Posterior cingulate gyrus (tissue), 11 donors: ENCODE measurements at places on chromosomes 6 and 20.

DNA sequence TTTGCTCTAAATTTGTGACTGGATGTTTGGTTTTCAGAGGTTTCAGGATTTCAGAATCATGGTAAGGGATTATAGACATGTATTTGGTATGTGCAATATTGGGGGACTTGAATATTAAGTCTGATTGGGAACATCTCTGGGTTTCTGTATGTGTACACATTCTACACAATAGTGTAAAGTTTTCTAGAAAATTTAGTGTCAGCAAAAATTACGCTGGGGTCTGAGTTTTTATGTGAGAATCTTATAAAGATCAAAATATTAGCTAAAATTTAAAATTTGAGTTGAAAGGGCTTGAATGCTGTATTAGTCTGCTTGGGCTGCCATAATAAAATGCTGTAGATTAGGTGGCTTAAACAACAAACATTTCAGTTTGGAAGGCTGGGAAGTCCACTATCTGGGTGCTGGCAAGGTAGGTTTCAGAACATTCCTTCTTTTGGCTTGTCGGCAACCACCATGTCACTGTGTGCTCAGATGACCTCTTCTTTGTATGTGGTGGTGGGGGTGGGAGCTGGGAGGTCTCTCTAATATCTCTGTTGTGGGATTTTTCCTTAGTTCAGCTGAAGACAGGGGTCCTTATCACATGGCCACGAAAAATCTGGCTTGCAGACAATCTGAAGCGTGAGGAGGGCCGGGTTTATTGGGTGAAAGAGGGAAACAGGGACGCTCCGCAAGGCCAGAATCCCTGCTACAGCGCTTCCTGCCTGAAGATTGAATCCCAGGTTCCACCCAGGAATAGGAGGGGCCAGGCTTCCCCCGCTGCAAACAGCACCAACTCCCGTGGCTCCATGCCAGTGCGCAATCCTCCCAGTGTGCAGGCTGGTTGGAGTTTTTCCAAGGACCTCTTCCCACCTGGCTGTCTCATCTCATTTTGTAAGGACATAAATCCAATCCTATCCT is 299.7 kb downstream of the PLCB1 start:
- no peak for DNase-seq

GRCh38 chr6:95877480-95877879 is 138.3 kb upstream of the FUT9 start:
- DNase-seq, result no peak

DNA sequence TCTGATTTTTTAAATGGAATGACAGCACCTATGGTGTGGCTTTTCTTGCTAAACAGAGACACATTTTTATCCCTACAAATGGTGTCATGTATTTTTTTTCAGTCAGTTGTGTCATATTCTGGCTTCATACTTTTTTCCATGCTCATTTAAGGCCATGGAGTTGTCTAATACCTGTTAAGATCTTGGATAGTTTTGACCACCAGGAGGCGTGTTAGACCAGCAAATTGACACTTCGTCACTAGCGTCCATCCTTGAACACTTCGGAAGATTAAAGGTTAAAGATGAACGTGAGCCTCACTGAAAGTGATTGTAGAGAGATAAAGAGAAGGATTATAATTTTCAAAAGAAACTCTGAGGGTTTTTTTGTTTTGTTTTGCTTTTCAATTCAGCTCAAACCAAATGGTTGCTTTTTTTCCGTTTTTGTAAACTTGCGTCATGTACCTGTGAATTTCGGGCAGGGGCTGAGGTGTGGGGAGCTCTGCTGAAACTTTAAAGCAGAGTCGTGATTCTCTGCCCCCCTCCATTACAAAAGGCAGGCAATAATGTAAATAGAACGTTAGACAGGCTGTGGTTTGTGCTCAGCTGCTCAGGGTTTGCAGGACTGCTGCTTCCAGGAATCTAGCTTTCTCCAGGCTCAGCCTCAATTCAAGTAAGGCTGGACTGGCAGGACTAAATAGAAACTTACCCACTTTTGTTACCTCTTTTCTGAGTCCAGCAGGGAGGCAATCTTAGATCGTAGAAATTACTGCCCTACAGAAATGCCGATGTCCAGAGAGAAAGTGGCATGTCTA is 245.1 kb downstream of the FOXA2 start:
- no peak for DNase-seq

DNA sequence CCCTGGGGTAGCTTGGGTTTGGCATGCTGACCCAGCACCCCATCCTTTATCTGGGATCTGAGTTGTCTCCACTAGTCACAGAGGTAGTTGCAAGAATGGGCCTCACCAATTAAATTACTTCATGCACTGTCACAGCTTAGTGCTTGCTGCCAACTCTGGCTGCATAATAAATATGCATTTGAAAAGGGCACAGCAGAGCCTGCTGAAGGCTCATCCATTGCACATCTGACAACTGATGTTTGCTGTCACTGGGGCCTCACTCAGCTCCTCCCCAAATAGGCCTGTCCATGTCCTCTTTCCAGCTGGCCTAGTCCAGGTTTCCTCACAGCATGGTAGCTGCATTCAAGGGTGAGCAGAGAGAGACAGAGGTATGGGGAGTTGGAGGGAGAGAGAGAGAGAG is 13.3 kb upstream of the NXT1 start:
- no peak for DNase-seq
